ENCODE measurements at places on chromosomes 12 and 14.

DNA sequence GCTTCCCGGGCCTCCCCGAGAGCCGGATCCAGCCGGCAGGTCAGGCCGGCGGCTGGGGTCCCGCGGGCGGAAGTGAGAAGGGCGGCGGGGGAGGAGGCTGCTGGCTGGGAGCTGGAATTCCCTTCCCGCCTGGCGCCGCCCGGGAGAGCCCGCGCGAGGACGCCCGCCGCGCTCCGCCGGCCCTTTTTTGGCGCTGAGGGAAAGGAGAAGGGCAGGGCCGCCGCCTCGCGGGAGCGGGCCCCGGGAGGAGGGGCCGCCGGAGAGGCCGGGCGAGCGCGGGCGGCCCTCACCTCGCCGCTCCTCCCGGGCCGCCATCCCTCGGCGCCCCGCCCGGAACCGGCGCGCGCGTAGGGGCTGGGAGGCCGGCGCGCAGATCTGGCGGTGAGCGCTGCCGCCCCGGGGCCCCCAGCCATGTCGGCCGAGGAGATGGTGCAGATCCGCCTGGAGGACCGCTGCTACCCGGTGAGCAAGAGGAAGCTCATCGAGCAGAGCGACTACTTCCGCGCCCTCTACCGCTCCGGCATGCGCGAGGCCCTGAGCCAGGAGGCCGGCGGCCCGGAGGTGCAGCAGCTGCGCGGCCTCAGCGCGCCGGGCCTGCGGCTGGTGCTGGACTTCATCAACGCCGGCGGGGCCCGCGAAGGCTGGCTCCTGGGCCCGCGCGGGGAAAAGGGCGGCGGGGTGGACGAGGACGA, at the start of the genes KLHL42 and MANSC4:
TSS of gene KLHL42 (plus strand) at position 314 of the 692 bp plus-strand sequence. CDS start at position 412, 98 bp downstream.
TSS of gene MANSC4 (minus strand) at position 317 of the 692 bp plus-strand sequence. CDS start 8,960 bp downstream, outside the sequence.
- DNase-seq, result peak; percentile 56

DNA sequence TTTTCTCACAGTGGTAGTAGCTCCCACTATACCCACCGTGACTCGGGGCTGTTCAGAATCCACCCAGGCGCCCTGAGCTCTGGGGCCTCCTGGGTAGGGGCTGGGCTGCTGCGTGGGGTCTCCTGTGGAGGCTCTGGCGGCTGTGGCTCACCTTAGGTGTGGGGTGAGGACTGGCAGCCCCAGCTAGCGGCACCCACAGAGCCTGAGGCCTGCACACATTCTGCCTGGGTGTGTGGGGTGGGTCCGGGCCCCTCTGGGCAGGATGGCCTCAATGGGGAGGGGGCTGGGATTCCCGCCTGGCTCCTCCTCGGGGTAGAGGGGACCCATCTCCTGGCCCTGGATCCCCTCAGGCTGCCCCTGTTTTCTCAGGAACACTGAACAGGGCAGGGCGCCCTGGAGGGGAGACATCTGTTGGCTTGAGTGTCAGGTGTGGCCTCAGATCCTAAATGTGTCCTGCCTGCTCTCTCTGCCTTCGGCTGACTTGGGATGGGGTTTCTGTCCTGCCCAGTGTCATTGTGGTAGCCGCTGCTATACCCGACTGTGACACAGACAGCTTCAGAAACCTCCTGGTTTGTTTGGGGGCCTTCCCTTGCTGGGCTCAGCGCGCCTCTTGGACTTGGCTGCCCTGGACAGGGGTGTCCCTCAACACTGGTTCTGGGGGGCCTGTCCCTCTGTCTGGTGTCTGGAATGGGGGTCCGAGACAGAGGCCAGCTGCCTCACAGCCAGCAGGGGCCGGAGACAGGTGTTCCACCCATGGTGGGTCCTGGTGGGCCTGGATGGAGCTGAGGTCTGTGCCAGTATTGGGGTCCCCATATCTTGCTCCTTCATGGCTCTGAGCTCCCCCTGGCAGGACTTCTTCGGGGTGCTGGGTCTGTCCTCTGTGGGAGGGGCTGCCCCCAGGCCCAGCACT, 354.9 kb downstream of the TMEM121 start:
- DNase-seq, result no peak

DNA sequence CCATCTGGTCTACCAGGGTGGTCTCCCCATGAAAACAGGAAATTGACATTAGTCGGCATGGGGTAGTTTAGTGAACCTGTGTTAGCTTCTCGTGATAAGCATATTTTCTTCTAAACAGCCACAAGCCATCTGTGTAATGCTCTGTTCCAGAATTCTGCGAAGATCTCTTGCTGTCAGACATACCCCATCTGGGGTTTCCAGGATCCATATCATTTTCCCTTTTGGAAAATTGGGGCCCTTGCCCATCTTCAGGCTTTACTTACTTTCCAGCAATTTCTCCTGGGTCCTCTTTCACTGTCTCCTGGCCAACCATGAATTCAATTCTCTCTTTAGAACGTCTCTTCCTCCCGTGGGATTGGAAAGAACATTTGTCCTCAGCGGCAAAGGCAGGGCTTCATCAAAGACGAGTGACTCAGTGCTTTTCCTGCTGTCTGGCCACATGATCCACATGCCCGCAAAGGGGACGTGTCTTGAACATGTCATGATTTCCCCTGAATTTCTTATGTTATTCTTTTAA, 21.4 kb upstream of the NCOR2 start:
- DNase-seq, result peak; percentile 62

- peak; percentile 17 for DNase-seq
Measured at GRCh38 chr14:102778338-102779083, 1.3 kb downstream of the TRAF3 start.

- no peak for DNase-seq
Measured at GRCh38 chr14:31954991-31955390, 122.1 kb upstream of the ARHGAP5 start.

DNA sequence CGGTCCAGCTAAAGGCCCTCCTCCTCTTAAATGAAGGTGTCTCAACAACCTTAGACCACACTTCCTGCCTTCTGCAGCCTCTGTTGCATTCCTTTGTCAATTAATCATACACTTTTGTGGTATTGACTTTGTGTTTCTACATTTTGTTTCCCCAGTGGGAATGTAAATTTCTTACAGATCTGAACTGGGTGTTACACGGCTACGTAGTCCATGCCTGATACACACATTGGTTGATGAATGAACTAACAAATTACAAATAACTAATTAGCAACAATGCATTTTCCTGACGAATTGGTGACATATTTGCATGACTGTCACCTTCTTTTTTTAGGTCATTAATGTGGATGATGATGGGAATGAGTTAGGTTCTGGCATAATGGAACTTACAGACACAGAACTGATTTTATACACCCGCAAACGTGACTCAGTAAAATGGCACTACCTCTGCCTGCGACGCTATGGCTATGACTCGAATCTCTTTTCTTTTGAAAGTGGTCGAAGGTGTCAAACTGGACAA, 15.2 kb upstream of the CCT2 start:
- DNase-seq, result no peak

GRCh38 chr14:35202195-35202594, 79.8 kb downstream of the PRORP start:
- no peak for DNase-seq

DNA sequence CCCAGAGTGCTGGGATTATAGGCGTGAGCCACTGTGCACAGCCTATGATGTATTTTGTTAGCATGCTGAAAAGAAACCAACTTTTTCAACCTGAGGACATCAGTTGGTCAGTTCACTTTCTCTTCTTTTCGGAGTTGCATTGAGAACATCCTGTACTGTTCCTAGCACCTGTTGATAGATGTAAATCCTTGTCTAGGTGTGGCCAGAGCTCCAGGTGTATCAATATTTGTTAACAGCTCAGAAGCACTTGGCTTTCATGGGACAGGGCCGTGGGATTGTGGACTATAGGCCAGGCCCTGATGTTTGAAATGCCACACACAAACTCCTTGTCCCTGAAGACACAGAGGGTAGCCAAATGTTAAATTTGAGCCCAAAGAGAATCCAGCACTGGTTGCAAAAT, 14.9 kb downstream of the HCAR2 start:
- no peak for DNase-seq

DNA sequence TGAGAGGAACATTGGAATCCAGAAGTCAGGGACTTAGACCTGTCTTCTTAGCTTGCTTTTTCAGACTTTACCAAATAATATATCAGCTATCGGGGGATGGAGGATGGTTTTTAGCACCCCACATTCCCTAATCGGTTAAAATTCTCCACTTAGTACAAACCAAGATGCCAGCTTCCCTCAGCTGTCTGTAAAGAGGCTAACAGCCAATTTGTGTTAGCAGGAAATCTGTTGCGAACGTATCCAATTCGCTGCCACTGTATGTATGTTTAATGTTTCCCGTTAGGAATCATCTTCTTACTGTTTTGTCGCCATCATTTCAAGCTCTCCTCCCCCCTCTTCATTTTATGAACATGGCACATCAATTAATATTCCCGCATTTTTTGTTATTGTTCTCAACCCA, 289.0 kb downstream of the BCL11B start:
- DNase-seq, result no peak

DNA sequence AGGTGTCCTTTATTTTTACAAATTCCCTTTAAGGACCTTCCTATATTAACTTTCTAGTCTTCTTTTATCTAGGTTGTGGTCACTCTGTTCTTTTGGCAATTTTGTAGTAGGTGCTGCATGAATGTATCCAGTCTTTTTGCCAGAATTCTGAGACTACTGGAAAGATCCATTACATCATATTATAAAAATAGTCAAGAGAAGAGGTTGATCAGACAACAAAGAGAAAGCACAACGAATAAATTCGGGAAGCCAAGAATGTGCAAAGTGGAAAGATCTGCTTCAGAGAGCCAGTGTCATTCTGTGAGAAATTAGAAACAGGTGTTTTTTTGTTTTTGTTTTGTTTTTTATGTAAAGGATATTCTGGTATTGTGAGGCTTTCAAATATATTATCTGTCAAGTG, 15.8 kb upstream of the SLC16A7 start:
- no peak for DNase-seq

DNA sequence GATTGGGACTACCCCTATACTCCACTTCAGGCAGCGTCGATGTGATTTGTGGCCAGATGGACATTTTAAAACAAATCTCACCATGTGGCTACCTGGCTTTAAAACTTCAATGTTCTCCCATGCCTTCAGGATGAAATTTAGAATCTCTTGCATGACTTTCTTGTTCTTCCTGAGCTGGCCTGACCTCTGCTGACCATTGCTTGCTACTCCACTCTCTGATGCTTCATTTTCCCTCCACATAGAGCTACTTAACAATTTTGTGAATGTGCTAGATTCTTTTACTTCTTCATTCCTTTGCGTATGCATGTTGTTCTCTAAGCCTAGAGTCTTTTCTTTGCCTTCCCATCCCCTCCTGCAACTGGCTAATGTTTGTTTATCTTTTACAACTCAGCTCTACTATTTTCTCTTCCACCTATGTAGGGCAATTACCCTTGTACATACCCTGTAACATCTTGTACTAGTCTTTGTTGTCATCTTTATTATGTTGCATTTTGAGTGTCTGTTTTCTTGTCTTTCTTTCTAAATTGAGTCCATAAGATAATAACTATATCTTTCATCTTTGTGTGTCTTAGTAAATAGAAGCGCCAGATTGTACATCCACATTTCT, 41.2 kb downstream of the YLPM1 start:
- DNase-seq, result no peak

- DNase-seq, result no peak
Measured at GRCh38 chr12:23169696-23170013, 544.7 kb downstream of the ETNK1 start.

DNA sequence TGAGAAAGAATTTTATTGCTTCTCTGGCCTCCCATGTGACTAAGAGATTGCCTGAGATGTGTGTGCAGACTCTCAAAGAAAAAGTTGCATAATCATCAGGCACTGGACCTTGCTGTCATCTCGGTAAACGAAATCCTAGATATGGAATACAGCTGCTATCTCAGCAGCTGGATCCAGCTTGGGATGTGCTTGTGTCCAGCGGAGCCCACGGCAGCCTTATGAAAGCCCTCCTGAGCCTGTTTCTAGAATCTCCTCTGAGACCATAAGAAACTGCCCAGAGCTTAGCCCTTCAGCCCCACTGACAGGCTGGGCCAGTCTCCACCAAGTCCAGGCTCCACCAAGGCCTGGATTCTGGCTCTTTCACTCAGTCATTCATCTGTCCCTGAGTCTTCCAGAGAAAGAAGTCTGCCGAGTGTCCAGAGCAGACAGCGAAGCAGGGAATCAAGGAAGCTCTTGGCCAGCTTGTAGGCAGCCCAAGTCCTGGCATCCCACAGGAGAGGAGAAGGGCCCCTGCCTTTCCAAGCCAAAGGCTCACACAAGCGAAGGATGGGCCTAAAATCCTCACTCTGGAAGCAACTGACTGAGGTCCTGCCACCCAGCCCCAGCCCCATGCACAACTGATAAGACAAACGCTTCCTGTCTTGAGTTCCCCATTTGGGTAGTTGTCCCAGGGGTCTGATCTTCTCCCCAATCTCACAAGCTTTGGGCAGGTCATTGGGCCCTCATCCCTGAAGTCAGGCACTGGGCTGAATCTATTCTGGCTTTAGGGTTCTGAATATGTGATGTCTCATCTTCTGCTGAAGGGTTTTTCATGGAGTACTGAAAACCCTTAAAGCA, 97.8 kb downstream of the SEC23A start:
- DNase-seq, result no peak

DNA sequence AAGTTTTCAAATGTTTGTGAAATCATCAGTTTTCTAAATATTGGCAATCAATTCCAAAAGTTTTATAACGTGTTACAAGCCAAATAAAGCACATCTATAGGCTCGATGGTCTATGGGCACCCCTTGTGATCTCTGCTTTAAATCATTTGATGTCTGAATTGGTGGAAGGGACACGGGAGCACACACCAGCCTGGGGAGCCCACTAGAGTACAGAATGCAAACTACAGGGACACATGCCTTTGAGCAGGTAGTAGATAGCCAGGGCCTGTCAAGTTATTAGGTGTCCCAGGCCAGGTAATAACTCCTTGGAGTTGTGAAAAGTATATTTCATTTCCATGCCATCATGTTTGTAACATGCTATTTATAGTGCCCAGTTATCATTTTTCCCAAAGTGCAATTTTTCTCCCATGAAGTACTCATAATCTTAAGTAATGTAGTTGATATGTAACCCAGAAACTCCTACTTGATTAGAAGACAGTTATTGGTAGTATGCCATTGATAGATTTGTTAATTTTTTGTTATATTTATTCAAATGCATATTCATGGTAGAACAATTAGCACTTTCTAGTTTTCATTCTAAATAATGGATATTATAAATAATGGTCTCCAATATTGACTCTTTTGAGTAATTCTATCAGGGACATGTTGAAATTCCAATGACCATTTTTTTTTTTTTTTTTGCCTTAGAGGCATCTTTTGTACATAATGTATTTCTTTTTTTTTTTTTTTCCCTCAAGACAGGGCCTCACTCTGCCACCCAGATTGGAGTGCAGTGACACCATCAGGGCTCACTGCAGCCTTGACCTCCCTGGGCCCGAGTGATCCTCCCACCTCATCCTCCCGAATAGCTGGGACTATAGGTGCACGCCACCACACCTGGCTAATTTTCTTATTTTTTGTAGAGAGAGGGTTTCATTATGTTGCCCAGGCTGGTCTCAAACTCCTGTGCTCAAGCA, 96.9 kb upstream of the FGD4 start:
- peak; percentile 6 for DNase-seq

GRCh38 chr12:65584016-65584415, 240.3 kb upstream of the HMGA2 start:
- DNase-seq, result no peak

All from activated CD4-positive, alpha-beta T cell treated with anti-CD3 and anti-CD28 coated beads for 4 hours (primary cell).